ENCODE measurements at places on chromosomes 11 and 22.

- DNase-seq: no peak
Observed at GRCh38 chr22:30362651-30363281, 6.0 kb downstream of the CCDC157 start.

- no peak for DNase-seq
Observed at GRCh38 chr11:15828215-15828853, 528.0 kb downstream of the SOX6 start.

- no peak for DNase-seq
Observed at GRCh38 chr22:45831394-45831793, 145.6 kb downstream of the WNT7B start.

DNA sequence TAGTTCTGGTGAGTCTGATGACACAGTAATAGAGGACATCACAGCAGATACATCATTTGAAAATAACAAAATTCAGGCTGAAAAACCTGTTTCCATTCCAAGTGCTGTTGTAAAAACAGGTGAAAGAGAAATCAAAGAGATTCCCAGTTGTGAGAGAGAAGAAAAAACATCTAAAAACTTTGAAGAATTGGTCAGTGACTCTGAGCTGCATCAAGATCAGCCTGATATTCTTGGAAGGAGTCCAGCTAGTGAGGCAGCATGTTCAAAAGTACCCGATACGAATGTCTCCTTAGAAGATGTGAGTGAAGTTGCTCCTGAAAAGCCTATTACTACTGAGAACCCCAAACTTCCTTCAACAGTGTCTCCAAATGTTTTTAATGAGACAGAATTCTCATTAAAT lies 38.7 kb downstream of the RTN3 start:
- DNase-seq: peak; percentile 18

DNA sequence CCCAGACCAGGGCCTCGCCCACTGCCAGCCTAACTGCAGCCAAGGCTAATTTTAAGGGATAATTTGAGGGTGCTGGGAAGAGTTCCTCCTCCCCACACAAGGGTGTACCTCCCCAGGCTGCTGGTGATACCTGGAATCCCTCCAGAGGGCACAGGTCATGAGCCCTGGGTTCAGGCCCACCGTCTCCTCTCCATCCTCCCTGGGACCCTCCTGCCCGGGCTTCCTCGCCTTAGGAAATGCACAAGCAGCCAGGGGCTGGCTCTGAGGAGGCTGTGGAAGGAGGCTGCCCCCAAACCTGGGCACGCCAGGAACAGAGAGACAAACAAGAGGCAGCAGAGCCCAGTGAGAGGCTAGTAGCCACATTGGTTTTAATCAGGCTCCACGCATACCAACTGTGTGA lies 16.6 kb upstream of the TSKU start:
- DNase-seq: no peak

GRCh38 chr11:64729851-64730382 lies 6.9 kb upstream of the NRXN2 start:
- no peak for DNase-seq

- DNase-seq: no peak
Observed at GRCh38 chr11:76677458-76677765, 6.9 kb upstream of the LRRC32 start.

DNA sequence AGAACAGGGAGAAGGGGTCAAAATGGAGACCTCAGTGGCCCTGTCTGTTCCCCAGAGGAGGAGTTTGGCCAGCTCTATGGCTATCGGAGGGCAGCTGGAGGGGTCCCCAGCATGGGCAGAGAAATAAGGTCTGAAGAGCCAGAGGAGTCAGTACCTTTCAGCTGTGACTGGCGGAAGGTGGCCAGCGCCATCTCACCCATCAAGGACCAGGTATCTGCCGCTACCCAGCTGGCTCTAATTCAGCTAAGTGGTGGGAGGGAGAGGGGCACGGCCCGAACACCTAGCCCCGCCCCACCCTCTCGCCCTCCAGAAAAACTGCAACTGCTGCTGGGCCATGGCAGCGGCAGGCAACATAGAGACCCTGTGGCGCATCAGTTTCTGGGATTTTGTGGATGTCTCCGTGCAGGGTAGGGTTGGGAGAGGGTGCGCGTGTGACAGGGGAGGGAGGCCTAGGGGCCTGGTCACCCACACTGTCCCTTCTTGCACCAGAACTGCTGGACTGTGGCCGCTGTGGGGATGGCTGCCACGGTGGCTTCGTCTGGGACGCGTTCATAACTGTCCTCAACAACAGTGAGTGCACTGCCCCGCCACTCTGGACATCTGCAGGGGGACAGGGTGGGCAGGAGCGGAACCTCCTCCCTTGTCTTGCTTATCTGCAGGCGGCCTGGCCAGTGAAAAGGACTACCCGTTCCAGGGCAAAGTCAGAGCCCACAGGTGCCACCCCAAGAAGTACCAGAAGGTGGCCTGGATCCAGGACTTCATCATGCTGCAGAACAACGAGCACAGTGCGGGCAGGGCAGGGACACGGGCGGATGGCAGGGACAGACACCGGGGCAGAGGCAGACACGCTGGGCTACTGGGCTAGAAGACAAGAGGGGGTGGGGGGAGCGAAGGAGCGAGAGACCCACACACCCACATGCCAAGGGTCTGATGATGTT lies 2.8 kb downstream of the CTSW start:
- DNase-seq: no peak

DNA sequence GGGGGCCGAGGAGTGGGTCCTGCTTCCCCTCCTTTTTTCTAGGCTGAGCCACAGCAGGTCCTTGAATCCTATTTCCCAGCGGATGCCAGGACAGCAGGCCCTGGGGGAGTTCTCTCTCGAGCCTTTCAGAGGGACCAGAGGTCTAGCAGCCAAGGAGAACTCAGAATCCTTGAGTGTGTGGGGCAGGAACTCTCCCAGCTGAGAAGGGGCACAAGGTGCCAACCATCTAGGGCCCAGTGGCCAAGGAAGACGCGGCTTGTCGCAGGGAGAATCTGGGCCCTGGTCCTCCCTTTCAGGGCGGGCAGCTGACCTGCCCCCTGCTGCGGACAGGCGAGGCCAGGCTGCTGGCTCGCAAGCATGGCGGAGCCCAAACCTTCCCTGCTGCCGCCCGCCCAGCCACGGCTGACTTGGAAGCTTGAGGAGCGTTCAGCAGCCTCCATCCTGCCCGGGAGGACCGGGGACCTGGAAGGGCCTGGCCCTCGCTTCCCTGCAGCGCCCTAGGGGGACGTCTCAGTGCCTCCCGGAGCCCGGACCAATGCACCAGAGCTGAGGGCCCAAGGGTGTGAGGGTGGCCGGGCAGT lies 972 bp upstream of the TSSC4 start:
- DNase-seq: no peak

- DNase-seq: no peak
Observed at GRCh38 chr22:26581026-26581425, 8.9 kb downstream of the TPST2 start.

- DNase-seq: no peak
Observed at GRCh38 chr22:35893698-35894097, 134.9 kb downstream of the RBFOX2 start.

DNA sequence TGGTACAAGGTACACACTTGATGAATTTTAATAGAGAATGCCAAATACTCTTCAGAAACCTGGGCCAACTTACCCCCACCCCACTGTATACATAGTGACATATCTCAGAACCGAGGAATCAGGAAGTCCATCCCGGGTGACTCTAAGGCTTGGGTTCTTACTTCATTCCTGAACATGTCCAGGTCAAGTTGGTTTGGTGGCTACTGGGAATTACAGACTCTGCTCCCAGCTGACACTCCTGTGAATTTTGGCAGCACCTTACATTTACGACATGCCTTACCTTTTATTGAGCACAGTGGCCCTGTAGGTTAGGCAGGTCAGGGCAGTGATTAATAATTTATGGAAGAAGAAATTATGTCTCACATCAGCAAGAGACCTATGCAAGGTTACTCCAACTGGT lies 70.1 kb upstream of the LDLRAD3 start:
- DNase-seq: no peak

- no peak for DNase-seq
Observed at GRCh38 chr22:19961868-19962245, 20.2 kb upstream of the TXNRD2 start.

- no peak for DNase-seq
Observed at GRCh38 chr11:71207563-71207962, 44.8 kb downstream of the SHANK2 start.

GRCh38 chr22:20412474-20413216 lies 18.7 kb downstream of the ZNF74 start:
- DNase-seq: no peak

DNA sequence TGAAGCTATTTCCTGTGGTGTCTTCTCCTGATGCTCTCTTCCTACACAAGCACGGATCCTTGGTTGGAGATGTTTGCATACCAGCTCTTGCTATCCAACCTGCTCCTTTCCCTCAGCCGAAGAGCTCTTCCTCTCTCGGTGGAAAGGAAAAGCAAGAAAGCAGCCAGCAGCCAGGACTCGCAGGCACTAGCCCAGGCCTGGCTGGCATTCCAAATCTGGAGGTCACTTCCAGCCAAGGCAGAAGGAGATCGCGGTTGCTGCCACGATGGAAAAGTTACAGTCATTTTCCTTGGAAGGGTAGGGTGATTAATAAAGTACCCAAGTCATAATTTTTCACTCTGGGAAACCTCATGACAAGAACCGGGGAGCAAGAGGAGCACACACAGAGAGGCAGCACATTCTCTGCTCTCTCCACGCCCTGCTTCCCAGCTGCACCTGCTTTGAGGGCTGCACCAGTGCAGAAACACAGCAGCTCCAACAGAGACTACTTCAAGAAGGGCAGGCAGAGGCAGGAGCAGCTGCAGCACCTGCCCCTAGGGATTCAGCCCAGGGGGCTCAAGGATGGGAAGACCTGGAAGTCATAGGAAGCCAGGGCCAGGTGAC lies 399.3 kb downstream of the CADM1 start:
- DNase-seq: no peak

DNA sequence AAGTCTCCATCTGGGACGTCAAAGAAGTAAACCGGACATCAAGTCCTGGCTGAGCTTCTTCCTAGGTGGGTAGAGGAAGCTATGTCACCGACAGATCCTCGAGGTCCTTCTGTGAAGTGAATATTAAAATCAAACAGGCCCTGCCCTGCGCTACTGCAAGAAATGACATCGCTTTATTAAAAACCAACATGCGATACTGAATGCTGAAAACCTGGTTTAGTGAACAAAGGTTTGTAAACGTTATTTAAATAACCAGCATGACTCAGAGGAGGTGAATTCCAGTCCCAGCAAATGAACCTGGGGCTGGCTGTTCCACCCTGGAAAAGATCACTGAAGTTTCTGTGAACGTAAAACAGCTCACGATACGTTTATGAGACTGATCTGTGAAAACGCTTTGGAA lies 645 bp downstream of the RTCB start:
- DNase-seq: no peak

DNA sequence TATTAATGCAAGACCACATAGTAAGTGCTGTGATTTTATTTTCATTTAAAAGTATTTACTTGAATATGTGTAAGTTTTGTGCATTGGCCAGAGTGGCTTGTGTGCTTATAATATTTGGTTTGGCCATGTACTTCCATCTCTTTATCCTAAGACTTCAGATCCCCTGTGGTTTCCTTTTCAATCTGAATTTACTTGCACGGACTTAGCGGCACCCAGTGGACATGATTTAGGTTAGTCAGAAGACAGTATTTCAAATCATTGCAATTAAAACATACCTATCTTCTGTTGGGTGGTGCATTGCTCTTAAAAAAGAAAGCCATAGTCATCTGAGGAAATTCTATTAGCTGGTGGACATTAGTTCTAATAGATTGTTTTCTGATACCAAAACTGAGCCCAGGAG lies 30.7 kb downstream of the PIWIL4 start:
- no peak for DNase-seq

DNA sequence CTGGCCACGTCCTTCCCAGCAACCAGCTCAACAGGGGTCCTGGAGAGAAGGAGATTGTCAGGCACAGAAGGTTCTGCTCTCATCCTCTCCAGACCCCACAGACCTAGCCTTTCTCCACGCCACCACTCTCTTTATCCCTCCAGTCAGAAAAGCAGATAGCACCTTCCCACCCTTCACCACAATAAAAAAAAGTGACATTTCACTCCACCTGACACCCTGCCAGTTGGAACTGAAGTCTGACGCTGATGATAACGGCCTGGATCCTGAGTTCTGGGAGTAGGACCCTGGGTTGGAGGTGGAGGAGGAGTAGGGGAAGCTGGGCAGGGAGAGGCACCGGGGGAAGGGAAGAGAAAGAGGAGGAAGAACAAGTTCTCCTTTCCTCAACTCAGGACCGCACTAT lies 127.5 kb upstream of the ANO1 start:
- DNase-seq: no peak

DNA sequence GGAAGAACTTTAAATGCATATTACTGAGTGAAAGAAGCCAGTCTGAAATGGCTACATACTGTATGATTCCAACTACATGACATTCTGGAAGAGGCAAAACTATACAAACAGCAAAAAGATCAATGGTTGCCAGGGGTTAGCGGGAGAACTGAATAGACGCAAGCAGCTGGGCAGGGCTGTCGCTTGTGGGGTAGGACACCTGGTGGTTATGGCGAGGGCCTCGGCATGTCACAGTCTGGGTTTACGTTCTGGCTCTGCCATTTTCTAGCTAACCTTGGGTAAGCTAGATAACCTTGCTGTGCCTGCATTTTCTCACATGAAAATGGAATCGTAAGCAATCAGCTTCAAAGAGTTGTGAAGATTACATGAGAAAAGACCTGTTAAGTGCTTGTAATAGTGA lies 55.2 kb upstream of the SYT13 start:
- DNase-seq: no peak

GRCh38 chr11:119021631-119022030 lies 3.1 kb downstream of the TRAPPC4 start:
- no peak for DNase-seq

GRCh38 chr22:38335077-38335476 lies 17.8 kb upstream of the CSNK1E start:
- no peak for DNase-seq

- DNase-seq: no peak
Observed at GRCh38 chr11:71998649-71999310, at the start of gene IL18BP. TSS of gene IL18BP (plus strand) at chr11:71998909. CDS start at chr11:71999985, 1,076 bp downstream.

GRCh38 chr22:38088629-38089473 lies 4.9 kb upstream of the SLC16A8 start:
- DNase-seq: no peak

GRCh38 chr22:31135706-31136105 lies 4.6 kb downstream of the PLA2G3 start:
- no peak for DNase-seq

DNA sequence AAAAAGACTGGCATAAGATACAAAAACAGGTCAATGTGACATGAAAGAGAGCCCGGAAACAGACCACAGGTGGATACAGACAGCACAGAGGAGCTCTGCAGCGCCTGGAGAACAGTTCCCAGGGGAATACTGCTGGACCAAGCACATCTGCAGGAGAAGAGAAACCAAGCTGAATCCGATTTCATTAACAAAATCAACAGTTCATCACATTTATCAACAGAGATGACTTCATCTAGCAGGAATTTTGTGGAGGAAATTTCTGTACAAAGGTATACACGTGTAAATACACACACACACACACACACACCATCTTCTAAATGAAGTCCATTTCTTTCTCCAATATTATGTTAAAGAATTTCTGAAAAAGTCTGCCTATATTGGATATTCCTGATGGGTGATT lies 17.1 kb downstream of the YPEL1 start:
- no peak for DNase-seq

Measured in AG04450 (cell line).